KG1 (cell line): ENCODE measurements at places on chromosomes 16 and 17.

DNA sequence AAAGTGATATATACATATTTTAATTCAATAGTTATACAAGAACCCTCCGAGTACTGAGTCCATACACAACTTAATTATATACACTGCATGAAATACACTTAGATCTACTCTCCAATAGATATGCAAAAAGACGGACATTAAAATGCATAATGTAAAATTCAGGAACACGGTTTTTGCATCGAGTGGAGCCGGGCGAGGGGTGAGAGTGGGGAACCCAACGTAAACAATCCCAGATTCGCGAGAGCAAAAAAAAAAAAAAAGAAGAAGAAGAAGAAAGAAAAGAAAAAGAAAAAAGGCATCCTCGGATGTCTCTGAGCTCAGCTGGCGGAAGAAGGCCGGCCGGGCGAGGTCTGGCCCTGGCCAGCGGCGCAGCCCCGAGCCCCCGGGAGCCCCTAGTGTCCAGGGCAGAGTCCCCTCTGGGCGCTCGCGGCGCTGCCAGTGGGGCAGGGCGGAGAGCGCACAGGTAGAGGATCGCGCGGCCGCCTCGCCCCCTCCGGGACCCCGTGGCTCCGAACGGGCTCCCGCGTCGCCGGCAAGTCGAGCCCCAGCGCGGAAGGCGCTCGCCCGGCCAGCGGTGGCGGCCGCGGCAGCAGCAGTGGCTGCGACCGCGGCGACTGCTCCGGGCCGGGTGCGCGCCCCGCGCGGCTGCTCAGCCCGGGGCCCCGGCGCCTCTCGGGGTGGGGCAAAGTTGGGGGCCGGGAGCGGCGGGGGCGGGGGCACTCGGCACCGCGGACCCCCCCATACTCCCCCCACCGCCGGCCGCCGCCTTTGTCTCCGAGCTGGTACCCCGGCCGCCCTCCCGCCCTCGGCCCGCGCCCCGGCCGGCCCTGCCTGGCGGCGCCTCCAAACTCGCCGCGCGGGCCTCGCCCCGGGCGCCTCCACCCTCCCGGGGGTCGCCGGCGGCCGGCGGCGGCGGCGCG, 9.6 kb upstream of the ZFHX3 start:
- no peak for DNase-seq

- no peak for DNase-seq
Measured at GRCh38 chr17:74795327-74796020, 19.3 kb upstream of the NAT9 start.

GRCh38 chr17:50057521-50057991, 1.6 kb downstream of the ITGA3 start:
- no peak for DNase-seq

- DNase-seq, result no peak
Measured at GRCh38 chr17:66399441-66399840, 97.0 kb downstream of the PRKCA start.

- no peak for DNase-seq
Measured at GRCh38 chr17:81960130-81960958, 643 bp downstream of the NOTUM start.

DNA sequence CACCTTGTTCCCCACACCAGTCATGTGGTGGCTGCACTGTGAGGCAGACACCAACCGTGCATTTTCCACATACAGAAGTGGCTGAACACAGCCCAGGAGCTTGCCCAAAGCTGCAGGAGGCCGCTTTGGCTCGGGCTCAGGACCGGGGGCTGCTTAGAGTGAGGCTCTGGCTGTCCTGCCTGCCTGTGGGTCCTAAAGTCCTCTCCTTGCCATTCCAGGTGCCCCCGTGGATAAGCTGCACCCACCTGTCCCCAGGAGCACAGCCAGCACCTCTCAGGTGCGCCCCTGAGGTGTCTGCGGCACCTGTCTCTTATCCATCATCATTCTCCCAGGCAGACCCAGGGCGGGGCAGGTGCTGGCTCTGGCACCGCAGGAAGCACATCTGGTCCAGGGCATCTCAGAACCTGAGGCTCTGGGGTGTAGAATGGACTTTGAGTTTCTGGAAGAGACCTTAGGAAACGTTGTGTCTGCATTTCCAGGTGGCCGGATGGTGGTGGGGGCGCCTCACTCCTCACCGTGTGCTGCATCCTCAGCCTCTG, 180.5 kb upstream of the ZNF469 start:
- no peak for DNase-seq

DNA sequence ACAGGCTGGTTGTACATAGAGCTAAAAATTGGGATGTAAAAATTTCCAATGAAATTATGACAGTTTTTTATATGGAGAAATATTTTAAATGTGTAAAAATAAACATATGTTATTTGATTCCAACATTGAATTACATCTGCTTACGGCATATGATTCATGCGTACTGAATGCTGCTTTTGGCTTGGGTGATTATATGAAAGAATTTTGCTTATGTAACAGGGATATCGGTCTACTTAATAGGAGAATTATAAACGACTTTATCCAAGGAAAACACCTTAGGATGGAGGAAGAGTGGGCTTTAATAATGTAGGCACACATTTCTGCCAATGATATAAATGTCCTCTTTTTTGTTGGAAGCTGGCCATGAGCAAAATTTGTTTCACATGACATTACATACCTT, 197.3 kb upstream of the GOT2 start:
- no peak for DNase-seq
